A172 (cell line): ENCODE measurements at places on chromosomes 6 and 20. TPM values are rescaled to one million over a fixed set of nuclear protein-coding genes. Genes with fewer than 3 reads are reported as not detected.
A peak's percentile ranks its signal among the peaks of the same experiment; 100 is the strongest.

GRCh38 chr6:125983246-125983945 lies 2.9 kb upstream of the TRMT11 start:
- DNase-seq, result peak; percentile 59

DNA sequence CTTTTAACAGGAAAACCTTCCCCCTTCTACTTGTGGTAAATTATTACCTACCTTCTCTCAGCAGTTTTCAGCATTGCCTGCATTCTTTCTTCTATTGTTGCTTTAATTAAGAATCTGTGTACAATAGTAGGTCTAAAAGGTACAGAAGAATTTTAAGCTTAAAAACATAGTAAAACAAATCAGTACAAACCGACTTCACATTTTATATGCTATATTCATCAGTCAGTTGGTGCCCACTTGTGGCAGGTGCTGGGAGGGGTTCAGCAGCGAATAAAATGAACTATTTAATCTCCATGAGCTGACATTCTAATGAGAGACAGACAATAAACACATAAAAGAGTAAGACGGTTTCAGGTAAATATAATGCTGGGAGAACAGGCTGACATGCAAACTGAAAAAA lies 73.4 kb upstream of the FBXO30 start:
- DNase-seq, result no peak

AGER gene
- total RNA-seq, result 0.60 and 2.2 TPM in 2 replicates

- peak; percentile 29 for DNase-seq
Observed at GRCh38 chr6:153872946-153873345, 166.1 kb upstream of the OPRM1 start.

CST7 gene
- total RNA-seq, result not detected in 2 replicates

GRCh38 chr6:63610944-63611343 lies 24.7 kb upstream of the PHF3 start:
- DNase-seq, result no peak

DNA sequence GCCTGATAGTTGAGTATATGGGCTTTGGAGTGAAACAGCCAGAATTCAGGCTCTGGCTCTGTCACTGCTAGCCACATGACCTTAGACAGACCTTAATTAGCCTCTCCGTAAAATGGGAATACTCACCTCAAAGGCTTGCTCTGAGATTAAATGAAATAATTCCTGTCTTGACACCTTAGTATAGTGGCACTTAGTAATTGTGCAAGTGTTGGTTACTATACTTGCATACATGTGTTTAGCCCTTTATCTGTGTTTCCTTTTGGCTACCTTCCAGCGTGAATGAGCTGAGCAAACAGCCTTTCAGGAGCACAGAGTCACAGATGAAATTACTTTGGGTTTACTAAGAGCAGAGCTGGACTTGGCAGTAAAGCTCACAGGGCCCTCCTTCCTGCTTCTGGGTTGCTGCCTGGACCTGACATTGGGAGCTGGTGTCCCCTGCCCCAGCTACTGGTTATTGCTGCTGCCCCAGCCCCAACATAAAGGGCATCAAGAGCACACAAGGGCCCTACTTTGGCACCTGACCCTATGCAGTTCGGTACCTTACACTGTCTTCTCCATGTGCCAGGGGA lies 32.8 kb downstream of the CD164 start:
- no peak for DNase-seq

DNA sequence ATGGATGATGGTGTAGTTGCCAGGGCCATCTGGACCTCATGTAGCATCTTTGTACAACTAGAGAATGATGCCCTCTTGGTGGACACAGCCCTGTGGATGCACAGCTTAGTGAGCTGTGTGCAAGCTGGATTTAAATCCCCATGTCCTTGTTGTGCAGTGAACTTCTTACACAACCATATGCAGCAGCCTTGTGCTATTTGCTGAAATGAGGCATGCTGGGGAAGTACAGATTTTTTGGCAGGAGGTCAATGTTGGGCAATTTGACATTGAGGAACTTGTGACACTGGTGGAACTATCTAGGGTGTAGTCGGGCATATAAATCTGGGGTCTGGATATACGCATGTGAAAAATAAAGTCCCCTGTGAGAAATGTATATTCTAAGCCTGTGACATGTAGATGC lies 5.8 kb upstream of the CDC5L start:
- DNase-seq, result no peak

- DNase-seq, result no peak
Observed at GRCh38 chr20:46999801-47000465, 105.3 kb downstream of the EYA2 start.

DNA sequence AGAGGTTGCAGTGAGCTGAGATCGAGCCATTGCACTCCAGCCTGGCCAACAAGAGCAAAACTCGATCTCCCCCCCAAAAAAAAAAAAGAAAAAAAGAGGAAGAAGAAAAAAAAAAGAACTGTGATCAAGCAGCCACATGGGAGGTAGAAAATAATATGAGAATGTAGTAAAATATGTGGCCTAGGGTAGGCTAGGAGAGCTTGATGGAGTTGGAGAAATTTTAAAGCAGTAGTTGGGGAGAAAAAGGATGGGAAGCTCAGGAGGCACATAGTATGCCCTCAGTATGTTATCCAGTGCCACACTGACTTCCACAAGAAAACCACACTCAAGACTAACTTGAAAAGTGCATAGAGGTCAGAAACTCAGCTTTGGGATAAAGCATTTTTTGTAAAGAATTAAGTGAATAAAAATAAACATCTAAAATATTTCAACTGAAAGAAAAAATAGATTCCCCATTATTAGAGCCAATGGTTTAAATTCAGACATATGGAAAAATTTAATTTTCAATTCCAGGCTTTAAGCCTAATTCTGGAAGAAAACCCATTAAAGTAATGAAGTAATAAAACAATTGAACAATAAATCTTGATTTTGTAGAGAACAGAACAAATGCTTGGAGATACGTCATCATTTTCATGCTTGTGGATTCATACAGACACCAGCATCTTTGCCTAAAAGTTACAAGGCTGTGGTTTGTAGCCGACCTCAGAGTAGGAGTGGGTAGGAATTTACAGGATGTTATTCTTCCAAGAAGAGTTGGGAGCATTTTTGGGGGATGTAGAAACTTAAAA lies 34.7 kb downstream of the PLEKHG1 start:
- no peak for DNase-seq

GRCh38 chr6:381742-382461 lies 9.7 kb upstream of the IRF4 start:
- no peak for DNase-seq

TINAG gene
- total RNA-seq, result not detected in 2 replicates

DNA sequence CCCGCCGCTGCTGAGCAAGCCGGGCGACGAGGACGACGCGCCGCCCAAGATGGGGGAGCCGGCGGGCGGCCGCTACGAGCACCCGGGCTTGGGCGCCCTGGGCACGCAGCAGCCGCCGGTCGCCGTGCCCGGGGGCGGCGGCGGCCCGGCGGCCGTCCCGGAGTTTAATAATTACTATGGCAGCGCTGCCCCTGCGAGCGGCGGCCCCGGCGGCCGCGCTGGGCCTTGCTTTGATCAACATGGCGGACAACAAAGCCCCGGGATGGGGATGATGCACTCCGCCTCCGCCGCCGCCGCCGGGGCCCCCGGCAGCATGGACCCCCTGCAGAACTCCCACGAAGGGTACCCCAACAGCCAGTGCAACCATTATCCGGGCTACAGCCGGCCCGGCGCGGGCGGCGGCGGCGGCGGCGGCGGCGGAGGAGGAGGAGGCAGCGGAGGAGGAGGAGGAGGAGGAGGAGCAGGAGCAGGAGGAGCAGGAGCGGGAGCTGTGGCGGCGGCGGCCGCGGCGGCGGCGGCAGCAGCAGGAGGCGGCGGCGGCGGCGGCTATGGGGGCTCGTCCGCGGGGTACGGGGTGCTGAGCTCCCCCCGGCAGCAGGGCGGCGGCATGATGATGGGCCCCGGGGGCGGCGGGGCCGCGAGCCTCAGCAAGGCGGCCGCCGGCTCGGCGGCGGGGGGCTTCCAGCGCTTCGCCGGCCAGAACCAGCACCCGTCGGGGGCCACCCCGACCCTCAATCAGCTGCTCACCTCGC lies 1.5 kb downstream of the ARID1B start:
- DNase-seq, result no peak

DNA sequence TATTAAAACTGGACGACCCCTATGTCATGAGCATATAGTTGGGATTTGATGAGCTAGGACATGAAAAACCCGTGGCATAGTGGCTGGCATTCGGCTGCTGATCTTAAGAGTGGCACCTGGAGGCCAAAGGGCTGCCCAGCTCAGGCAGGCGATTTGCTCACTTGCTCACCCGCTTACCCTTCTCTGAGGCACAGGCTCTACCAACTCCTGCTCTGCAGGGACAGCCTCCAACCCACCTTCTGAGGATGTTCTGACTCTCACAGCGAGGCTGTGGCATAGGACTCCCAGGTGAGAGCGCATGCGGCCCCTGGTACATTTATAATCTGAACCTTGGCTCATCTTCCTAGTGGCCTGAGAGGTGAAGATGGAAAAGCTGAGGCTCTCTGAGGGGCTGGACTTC lies 995 bp downstream of the RSPO4 start:
- no peak for DNase-seq
